ENCODE measurements at places on chromosomes 13 and 19.

- ATAC-seq, result no peak
Observed at GRCh38 chr19:49210901-49211451, 53.4 kb downstream of the TRPM4 start.

DNA sequence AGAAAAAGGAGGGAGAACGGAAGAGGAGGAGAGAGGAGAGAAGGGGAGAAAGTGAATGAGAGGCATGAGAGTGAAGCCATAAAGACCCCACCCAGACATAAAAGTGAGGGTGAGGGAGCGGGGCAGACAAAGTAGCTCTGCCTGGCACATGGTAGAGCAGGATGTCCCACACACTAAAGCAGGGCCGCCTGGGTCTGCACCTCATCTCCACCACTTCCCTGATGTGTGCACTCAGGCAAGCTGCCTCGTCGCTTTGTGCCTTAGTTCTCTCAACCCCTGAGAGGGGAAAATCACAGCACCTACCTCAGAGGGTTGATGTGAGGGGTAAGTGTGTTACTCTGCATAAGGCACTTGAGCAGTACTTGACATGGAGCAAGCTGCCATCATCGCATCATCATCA lies 488.1 kb downstream of the COG6 start:
- no peak for ATAC-seq

DNA sequence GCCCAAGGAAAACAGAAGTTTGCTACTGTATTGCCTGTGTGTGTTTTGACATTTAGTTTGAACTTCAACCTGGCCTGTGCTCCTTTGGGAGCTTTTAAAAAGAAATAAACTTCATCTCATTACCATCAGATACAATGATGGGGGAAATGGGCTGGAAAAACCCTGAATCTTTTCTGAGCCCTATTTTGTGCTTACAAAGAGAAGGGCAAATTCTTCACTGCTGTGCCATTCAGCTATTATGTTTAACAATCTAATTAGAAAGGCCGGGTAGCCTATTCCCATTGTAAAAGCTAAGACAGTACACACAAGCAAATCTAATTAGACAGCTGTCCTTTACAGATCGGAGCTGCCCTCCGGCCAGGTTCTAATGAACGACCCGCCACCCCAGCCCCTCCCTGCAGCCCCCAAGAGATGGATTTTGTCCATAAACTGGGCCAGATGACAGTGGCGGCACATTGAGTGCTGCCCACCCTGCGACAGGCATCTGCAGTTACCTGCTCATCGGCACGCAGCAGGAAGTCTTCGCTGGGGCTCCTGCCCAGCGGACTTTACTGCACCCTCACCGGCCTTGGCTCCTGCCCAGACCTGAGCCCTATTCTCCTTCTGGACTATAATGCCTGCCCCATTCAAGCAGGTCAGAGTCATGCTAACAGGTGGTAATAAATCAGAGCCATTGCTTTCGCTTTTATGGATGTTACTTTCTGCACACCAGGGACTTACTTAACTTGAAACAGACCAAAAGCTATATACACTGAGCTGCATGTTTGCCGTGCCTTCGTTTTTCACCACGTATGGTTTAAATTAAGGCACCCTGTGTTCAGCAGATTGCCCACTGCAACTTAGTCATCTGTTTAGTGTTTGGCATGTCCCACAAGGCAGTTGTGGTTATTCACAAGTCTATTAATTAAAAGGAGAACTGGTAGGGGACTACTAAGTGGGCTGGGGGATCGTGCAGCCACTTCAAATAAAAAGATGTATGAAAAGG lies 549.6 kb downstream of the FGF9 start:
- no peak for ATAC-seq

DNA sequence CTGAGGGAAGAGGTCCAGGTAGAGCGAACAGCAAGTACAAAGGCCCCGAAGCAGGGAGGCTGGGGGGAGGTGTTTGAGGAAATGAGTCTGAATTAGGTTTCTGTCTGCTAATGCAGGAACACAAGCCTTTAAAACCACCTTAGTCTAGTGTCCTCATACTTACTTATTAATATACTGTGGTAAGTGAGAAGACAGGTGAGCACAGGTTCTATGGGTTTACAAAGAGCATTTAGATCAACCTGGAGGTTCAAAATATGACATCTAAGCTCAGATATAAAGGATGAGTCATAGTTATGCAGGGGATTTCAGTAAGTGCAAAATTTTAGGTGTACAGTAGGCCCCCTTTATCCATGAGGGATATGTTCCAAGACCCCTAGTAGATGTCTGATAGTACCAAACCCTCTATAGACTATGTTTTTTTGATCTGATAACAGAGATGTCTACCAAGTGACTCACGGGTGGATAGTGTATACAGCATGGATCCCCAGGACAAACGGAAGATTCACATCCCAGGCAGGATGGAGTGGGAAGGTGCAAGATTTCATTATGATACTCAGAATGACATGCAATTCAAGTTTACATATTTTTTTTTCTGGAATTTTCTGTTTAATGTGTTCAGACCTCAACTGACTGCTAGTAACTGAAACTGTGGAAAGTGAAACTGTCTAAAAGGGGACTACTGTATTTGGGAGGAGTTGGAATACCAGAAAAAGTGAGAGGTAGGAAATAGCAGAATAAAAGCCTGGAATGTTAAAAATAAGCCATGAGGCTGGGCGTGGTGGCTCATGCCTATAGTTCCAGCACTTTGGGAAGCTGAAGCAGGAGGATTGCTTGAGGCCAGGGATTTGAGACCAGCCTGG lies 18.2 kb upstream of the MED4 start:
- no peak for ATAC-seq

DNA sequence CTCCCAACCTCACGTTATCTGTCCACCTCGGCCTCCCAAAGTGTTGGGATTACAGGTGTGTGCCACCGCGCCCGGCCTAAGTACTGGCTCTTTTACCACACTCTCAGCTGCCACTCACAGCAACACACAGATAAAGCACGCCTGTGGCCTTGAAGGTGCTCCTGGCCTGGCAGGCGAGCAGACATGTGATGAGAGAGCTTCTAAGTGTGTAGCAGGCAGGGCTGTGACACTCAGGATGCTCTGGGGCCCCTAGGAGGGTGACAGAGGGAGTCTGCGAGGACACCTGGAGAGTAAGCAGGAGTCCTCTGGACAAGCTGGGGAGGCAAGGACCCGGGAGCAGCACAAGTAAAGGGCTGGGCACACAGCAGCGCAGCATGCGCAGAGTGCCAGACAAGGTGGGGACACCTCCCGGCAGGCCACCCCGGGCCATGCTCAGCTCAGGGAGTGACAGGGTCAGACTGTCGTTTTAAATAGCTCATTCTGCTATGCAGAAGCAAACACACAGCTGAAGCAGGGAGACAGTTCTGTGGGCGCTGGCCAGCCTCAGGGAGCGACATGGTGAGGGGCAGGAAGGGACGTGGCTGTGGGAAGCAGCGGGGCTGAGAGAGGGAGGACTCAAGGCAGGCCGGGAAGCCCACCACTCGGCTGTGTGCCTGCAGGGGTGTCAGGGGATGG lies 26.5 kb downstream of the MED26 start:
- no peak for ATAC-seq

DNA sequence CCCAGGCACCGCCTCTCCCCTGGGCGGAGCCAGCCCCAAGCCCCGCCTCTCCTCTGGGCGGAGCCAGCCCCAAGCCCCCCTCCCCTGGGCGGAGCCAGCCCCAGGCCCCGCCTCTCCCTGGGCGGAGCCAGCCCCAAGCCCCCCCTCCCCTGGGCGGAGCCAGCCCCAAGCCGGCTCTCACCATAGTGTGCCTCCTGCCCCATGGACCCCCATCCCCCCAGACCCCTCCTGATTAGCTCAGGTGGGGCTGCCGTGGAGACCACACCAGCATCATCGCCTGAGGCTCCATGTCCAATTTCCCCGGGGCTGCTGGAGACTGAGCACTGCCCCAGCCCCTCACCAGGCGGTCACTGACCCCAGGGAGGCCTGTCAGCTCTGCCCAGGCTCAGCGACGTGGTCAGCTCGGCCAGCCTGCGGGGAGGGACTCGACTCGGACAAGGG lies 4.2 kb upstream of the MADCAM1 start:
- ATAC-seq, result no peak

DNA sequence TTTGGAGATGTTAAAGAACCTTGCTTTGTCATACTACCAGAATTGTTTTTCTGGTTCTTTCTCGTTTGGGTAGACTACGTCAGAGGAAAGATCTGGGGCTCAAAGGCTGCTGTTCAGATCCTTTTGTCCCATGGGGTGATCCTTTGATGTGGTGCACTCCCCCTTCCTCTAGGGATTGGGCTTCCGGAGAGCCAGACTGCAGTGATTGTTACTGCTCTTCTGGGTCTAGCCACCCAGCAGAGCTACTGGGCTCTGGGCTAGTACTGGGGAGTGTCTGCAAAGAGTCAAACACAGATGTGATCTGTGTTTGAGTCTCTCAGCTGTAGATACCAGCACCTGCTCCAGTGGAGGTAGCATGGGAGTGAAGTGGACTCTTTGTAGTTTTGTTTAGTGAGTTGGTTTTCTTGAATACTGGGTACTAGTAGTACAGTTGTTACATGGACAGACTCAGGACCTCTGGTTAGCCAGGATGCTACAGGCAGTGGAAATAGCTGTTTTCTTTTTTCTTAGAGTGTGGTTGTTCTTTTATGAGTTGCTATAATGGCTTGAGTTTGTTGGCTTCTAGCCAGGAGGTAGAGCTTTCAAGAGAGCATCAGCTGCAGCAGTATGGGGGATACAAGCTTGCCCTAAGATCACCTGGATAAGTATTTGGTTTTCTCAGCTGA lies 34.4 kb downstream of the DNAJC15 start:
- ATAC-seq, result no peak

GRCh38 chr13:64278493-64278892 lies 2862.8 kb upstream of the PCDH20 start:
- peak; percentile 74 for ATAC-seq

GRCh38 chr19:33396701-33397535 lies 23.4 kb downstream of the CEBPG start:
- no peak for ATAC-seq

DNA sequence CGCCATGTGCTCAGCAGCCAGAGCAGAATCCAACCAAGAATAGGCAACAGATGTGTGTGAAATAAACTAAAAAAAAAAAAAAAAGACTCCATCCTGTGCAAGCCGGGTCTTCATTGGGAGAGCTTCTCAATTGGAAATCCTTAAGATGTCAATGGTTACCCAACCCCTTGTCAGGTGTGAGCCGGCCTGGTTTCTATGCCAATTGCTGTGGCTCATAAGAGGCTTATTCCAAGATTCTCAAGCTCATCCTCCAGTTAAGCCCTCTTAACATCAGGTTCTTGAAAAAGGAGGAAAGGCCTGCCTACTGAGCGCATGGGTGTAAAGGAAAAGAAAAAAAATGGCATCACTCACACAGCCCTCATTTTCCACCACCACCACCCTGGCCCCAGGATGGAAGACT lies 1084.6 kb downstream of the UQCRFS1 start:
- ATAC-seq, result no peak

DNA sequence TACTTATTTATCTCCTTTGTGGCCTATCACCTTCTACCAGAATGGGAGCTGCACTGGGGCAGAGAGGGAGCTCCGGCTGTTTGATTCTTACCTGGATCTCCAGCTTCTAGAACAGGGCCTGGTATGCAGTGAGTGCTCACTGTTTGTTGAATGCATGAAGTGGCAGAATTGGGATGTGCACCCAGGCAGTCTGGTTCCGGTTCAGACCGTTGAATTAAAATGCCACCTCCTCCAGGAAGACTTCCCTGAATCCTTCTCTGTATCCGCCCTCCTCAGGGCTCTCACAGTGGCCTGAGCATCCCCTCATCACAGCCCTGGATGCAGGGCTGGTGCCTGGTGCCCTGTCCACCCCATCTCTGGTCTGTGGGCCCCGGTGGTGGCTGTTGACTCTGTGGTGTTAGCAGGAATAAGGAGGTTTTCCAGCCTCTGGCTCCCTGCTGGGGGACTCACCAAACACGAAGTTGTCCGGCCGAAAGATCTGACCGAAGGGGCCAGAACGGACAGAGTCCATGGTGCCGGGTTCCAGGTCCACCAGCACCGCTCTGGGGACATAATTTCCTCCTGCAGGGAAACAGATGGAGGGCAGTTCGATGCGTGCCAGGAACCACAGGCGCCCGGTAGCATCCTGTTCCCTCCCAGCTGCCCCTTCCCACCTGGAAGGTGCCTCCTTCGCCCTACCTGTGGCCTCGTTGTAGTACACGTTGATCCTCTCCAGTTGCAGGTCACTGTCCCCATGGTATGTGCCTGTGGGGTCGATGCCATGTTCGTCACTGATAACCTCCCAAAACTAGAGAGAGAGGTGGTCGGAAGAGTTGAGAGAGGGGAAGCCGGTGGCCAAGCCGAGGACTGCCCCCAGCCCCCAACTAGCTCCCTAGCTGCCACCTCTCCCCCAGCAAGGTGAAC lies 1.0 kb downstream of the TUBB4A start:
- no peak for ATAC-seq

DNA sequence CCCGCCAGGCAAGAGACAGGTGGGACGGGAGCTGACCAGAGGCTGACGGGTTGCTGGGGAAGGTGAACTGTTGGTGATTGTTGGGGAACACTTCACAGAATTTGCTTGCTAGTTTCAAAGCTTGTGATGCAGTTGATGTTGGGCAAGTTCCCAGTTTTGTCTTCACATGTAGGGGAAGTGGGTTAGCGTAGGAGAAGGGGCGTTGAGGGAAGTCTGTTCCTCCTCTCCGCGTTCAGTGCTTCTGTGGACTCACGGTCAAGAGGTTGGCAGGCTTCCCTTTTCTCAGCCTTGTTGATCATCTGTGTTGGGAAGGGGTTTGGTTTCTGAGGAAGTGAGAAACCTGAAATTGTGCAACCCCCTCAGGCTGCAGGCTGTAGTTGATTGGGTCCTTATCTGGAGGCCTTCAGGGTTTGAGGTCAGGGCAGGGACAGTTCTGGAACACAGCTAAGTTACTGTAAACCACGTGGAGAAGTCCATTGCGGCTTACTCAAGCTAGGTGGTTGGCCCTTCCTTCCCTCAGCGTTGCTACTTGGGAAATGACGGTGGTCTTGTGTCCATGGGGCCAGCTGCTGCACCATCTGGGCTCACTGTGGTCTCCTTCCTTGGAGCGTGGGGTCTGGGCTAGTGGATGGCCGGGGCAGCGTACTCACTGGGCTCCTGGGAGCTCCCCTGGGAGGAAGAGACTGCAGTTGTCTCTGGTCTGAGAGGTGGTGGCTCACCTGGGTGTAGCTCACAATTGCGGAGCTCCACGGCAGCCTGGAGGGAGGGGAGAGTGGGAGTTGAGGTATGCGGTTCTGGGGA lies 7.5 kb downstream of the RPS9 start:
- peak; percentile 1 for ATAC-seq

DNA sequence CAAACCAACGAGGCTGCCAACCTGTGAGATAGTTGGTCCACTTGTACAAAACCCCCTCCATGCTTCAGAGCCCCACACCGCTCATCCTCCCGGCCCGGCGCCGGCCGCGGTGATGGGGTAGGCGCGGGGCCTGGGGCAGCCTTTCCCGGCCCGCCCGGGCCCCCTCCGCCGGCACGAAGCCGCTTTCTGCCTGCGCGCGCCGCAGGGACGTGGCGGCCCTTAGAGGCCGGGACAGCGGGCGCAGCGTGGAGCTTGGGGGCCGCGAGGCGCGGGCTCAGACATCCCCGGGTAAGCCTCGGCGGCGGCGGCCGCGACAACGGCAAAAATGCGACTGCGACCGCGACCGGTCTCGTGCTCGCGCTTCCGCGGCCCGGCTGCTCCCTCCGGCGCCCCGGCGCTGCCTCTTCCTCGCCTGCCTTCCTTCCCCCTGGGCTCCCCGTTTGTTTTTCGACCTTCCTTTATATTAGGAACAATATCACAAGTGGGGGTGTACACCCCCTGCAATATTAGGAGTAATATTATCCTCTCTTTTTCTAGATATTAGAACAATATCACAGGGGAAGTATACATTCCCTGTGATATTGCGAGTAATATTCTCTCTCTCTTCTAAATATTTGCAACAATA lies 53.9 kb upstream of the CEACAM21 start:
- ATAC-seq, result peak; percentile 59

- peak; percentile 26 for ATAC-seq
Observed at GRCh38 chr13:97107815-97108529, 113.7 kb upstream of the OXGR1 start.

Data from SK-N-SH treated with all-trans-retinoic acid at 6 μM for 48 hours (cell line).